Progenitor cell of endocrine pancreas (in vitro differentiated cells): ENCODE measurements at places on chromosomes 5 and 9. TPM values are rescaled to one million over a fixed set of nuclear protein-coding genes. Genes with fewer than 3 reads are reported as not detected.

PCDHB6 gene
- 2.4 and 2.7 TPM in 2 replicates for total RNA-seq

SPATA31A3 gene
- total RNA-seq: not detected in 2 replicates

FLT4 gene
- total RNA-seq: 2.0 TPM in 2 replicates

CHSY3 gene
- total RNA-seq: 0.84 and 1.3 TPM in 2 replicates

MEIKIN gene
- total RNA-seq: not detected in 2 replicates

NDST1 gene
- total RNA-seq: 154 and 169 TPM in 2 replicates

SLC45A2 gene
- total RNA-seq: 2.4 and 4.2 TPM in 2 replicates

GRCh38 chr5:151092762-151093161, 11.9 kb upstream of the TNIP1 start:
- no peak for DNase-seq

- no peak for DNase-seq
Measured at GRCh38 chr5:141762790-141763368, 80.8 kb upstream of the ARAP3 start.

DNA sequence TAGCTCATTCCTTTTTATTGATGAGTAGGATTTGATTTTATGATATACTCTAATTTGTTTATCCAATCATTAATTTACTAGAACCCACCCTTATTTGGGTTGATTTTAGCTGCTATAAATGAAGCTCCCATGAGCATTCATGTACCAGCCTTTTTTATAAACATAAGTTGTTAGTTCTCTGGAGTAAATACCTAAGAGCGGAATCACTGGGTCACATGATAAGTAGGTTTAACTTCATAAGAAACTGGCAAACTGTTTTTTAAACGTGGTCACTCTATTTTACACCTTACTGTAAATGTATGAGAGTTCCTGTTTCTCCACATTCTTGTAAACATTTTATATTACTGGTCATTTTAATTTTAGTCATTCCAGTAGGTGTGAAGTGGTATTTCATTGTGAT, 364.6 kb downstream of the NPR3 start:
- DNase-seq: no peak

DNA sequence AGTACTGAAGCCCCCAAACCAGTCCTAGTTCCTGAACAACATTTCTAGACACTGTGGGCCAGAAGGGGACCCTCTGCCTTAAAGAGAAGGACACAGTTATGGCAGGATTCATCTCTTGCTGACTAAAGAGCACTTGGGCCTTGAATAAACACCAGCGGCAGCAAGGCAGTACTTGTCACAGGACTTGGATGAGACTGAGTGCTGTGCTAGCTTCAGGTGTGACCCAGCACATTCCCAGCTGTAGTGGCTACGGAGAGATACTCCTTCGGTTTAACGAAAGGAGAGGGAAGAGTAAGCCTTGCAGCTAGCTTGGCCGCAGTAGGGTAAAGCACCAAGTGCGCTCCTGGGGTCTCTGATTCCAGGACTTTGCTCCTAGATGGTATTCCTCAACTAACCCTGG, 10.9 kb upstream of the STX17 start:
- no peak for DNase-seq

GRCh38 chr9:4814913-4815312, 22.2 kb downstream of the RCL1 start:
- DNase-seq: no peak

DNA sequence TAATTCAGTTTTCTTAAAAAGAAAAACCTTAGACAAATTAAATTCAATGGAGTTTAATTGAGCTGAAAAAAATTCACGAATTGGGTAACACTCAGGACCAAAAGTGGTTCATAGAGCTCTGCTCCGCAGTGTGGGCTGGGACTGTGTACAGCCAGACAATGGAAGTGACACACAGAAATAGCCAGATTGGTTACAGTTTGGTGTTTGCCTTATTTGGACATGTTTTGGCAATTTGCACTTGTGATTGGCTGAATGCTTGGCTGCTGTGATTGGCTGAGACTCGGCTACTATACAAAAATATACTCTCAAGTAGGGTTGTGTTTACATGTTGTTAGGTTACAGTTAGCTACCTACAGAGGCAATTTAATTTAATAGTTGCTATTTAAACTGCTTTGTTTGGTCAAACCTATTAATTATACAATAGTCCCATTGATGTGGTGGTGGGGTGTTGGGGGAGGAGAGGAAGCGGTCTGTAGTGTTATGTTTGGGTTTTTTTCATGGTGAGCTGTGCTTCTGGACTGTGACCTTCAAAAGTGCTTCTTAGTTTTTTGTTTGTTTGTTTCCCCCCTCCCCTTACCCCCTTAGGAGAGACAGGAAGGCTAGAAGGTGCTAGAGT, 95.2 kb downstream of the CNTLN start:
- no peak for DNase-seq

GRCh38 chr5:102875721-102876123, 120.6 kb downstream of the PAM start:
- DNase-seq: no peak

DNA sequence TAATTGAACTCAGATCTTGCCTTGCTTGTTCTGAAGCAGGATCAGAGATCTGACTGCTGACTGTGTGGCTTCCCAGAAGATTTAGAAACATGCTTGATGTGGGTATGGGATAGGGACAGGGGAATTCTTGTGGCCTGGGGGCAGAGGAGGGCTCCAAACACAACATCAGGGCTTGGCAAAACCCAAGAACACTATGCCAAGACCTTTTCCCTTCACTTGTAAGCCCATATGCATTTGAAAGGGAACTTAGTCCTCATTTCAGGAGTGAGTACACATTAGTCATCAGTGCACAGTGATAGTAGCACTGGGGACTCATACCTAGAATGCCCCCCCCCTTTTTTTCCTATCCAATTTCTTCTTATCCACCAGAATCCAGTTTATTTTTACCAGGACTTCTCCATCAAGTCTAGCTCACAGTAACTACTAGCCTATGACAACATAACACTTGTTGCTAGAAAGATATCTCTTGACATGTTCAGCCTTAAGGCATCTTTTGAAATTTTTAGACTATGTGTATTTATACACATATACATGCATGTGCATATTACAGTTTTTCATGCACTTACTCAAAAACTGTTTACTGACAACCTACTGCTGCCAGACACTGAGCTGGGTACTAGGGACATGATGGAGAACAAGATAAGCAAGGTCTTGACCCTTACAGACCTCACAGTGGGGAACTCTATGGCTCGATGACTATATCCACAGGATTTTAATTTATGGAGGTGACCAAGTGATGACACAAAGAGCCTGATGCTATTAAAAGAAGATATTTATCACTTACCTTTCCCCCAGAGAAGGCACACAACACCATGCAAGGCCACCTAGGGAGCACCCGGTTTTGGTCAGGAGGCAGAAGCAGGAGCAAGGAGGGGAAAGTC, 158.3 kb upstream of the MAP3K1 start:
- DNase-seq: no peak

- DNase-seq: no peak
Measured at GRCh38 chr5:141760193-141760592, 78.2 kb upstream of the ARAP3 start.

- peak; percentile 35 for DNase-seq
Measured at GRCh38 chr9:32571969-32572899, 725 bp downstream of the NDUFB6 start.

GRCh38 chr9:37430841-37431597, 8.5 kb downstream of the GRHPR start:
- DNase-seq: no peak

DNA sequence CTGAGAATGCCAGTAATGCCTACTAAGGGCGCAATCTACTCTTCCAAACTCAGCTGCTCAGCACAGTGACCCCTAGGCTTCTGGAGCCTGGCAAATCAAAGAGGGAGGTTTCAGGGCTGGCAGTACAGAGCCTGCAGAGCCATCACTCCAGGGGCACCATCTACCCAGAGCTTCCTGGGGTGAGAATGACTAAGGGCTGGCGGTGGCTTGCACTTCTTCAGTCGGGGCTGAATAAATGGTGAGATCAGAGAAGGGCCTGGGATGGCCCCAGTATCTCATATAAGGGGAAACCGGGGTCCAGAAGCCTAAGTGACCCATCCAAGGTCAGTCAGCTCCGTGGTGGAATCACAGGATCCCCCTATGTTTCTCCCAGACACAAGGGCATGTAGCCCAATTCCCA, 5.3 kb downstream of the SH3PXD2B start:
- DNase-seq: no peak

DNA sequence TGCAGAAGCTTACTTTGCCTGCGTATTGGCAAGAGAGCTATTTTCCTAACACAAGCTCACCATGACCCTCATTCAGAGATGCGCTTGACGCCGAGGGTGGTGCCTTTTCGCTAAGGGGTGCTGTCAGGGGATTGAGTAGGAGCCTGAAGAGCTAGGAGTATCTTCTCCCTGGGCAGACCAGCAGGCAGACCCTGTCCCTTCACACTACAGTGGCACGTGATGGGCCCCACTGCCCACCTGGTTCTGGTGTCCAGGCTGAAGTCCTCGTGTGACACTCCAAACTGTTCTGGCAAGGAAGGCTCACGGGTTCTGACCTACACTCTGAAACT, 198.3 kb downstream of the AUH start:
- DNase-seq: no peak

- peak; percentile 17 for DNase-seq
Measured at GRCh38 chr5:55344392-55344992, 36.7 kb downstream of the MTREX start.

DNA sequence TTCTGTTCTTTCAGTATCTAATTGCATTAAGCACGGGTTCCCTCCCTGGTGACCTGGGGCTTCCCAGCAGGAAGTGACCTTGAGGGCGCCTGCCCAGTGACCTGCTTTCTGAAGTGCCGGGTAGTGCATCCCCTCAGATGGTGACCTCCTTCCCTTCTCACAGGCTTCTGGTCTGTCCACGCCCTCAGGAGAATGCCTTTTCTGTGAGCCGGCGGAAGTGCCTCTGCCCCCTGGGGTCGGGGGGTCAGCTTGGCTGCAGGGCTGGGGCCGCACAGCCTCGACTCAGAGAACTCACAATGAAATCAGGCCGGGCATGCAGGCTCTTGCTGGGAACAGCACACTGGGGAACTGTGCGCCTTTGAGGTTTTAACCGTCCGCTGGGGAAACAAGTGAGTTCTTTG, 124.5 kb upstream of the PHYKPL start:
- no peak for DNase-seq

DNA sequence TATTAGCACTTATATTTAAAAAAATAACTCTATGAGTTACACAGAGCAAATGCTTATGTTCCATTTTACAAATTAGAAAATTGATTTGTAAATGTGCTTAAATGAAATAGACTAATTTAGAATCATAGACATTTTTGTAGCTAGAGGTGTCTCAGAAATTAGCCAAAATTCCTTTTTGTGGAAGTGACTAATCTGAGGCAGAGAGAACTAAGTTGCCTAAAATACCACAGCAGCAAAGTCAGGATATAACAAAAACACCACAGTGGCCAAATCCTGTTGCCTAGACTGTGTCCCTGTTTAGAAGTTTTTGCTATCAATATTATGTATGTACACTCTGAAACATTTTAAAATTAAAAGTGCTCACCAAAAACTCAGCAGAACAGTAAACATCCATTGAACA, 18.7 kb downstream of the ADAMTSL1 start:
- no peak for DNase-seq

DNA sequence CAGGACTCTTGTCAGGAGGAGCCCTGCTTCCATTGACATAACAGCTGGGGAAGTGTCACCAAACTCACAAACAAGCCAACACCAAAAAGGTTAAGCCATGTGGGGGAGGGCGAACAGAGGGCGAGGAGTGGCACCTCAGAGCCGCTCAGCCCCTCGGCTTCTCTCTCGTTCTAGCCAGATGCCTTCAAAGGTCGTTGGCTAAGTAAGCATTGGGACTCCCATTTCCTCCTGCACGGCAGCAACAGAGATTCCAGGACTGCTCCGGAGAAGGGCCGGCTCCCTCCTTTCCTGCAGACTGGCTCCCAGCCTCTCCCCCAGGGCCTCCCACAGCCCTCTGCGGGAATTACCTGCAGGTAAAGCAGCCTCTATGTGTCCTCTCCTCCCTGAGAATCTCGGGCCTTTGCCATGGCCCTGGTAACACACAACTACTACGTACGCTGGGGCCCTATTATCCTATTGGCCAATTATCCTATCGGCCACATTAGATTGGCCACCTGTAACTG, 52.1 kb upstream of the RNU6ATAC start:
- no peak for DNase-seq

- no peak for DNase-seq
Measured at GRCh38 chr5:96064877-96065276, 103.2 kb upstream of the ELL2 start.

DNA sequence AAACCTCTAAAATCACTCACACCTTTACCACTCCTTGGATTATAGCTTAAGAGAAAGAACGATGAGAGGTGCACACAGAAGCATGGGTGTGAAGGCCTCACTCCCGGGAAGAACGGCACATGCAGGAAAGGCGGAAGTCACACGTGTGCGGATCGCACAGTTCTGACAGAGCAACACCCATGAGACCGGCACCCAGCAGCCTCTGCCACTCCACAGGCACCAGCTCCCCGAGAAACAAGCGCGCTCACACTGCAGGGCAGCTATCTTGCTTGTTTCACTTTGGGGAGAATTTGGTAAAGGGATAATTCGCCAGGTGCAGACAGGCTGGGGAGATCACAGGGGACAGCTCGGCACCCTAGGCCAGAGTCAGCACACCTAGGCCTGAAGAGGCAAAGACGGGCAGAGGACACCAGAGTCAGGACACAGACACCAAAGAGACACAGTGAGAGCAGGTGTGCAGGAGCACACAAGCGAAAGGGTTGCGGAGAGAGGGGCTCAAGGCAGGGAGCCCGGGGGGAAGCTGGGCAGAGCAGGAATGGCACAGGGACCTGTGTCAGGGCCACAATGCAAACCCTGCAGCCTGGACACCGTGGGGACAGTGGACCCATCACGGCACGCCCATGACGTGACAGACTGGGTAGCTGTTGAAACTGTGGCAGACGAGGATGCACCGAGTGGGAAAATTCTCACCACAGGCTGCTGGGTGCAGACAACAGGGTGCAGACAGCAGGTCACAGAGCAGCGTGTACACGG, 81.7 kb downstream of the CAMSAP1 start:
- DNase-seq: no peak
